Spleen (tissue), 13 donors: ENCODE measurements at places on chromosomes 2 and 18. TPM values are rescaled to one million over a fixed set of nuclear protein-coding genes. Genes with fewer than 3 reads are reported as not detected.

The IGFBP2 gene
- polyA plus RNA-seq: 61.3 TPM

- no peak overlapping the region for H3K27ac ChIP-seq
- no peaks in the 10 kb centered on the region for H3K27me3 ChIP-seq
- H3K36me3 ChIP-seq: no peaks in the 10 kb centered on the region
Observed at GRCh38 chr2:179275253-179276012, 10.8 kb upstream of the SESTD1 start.

DNA sequence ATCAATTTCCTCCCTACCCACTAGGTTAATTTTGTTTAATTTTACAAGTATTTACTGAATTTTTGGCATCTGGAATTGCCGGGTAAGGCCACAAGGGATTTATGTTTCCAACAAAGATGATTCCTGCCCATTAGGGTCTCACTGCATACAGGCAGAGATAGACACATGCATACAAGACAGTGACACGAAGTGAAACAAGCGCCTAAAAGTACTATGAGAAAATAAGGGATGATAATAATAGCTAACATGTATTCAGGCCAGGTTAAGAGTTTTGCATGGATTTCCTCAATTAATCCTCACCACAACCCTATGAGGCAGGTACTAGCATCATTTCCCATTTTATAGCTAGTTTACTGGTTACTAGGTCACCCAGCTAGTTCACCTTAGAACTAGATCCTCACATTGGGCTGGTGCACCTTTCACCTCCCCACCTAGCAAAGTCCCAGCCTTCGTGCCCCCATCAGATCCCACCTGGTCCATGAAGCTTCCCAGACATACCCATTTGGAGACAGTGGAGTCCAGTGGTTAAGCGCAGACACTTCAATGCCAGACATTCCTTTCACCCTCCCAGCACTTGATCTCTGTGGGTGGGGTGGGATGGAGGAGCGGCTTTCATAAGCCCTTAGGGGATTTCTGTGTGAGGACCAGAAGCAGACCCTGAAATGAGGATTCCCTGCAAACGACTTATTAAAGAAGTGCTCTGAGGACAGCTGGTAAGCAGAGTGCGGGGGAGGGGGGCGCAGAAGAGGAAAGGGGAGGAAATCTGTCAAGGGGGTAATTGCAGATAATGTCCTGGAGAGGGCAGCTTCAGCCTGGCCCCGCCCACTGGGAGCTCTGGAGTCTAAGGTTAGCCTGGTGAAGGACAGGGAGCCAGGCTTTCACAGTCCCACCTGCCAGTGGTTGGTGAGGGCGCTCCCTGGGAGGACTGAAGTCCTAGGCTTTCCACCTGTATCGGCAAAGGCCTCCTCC is 5.8 kb upstream of the DGUOK start:
- H3K27me3 ChIP-seq: no peaks in the 10 kb centered on the region
- no peak overlapping the region for H3K4me3 ChIP-seq
- H3K27ac ChIP-seq: no peak overlapping the region
- DNase-seq: peak; percentile 80
- no peaks in the 10 kb centered on the region for H3K4me1 ChIP-seq

The FOSL2 gene
- polyA plus RNA-seq: 3.2 TPM

The ADAM23 gene
- 0.37 TPM for polyA plus RNA-seq

The ESCO1 gene
- polyA plus RNA-seq: 15.0 TPM

The SRD5A2 gene
- 0.06 TPM for polyA plus RNA-seq

DNA sequence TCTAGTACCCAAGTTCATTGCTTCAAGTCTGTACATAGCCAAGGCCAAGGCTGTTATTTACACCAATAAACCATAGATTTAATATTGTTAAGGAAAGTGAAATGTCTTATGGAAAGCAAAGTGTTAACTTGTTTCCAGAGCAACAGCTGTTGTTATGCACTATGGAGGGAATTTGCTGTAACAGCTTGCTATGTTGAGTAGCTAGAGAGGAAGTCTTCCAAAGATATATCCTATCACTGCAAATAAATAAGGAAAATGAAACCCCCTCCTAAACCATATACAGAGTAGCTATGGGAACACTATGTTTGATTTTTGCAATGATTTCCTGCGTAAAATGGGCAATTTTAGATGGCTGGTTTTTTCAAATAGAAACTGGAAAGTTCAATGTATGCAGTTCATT is 21.1 kb downstream of the TMEM182 start:
- H3K4me1 ChIP-seq: no peaks in the 10 kb centered on the region
- H3K4me3 ChIP-seq: no peak overlapping the region
- DNase-seq: no peak
